ENCODE measurements at places on chromosomes 6 and 20. TPM values are rescaled to one million over a fixed set of nuclear protein-coding genes. Genes with fewer than 3 reads are reported as not detected.

CLVS2 gene
- 1.1 TPM for total RNA-seq

- no peaks in the 10 kb centered on the region for H3K36me3 ChIP-seq
- no peak for DNase-seq
- no peak overlapping the region for H3K27ac ChIP-seq
- no peaks in the 10 kb centered on the region for H3K4me1 ChIP-seq
- peaks cover 44% of the 10 kb centered on the region for H3K27me3 ChIP-seq
Measured at GRCh38 chr6:170018422-170018935, 267.1 kb downstream of the ERMARD start.

- DNase-seq = no peak
- H3K4me1 ChIP-seq = no peaks in the 10 kb centered on the region
- no peaks in the 10 kb centered on the region for H3K36me3 ChIP-seq
- no peak overlapping the region for H3K4me3 ChIP-seq
- peaks cover 2% of the 10 kb centered on the region for H3K27me3 ChIP-seq
- no peak overlapping the region for H3K27ac ChIP-seq
Measured at GRCh38 chr6:7328243-7328642, 15.2 kb upstream of the SSR1 start.

DNA sequence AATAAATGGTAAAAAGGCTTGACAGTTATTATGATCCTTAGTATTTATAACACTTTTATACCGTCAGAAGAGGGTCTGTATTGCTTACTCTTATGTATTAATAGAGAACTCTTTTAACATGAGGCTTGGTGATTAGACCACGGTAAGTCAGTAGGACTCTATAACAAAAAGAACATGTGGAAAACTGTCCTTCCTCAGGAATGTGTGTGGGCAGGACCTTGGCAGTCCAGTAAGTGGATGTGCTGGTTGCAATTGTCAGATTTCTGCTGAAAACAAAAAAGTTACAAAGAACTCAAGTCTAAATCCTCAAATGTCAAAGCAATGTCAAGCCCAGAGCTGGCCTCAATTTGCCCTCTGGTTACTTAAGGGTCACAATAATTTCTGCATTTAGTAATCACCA lies 81.1 kb downstream of the PLCG1 start:
- H3K36me3 ChIP-seq = no peaks in the 10 kb centered on the region
- H3K27ac ChIP-seq = no peak overlapping the region
- H3K4me3 ChIP-seq = no peak overlapping the region

- no peak overlapping the region for H3K4me3 ChIP-seq
- no peaks in the 10 kb centered on the region for H3K27me3 ChIP-seq
- H3K4me1 ChIP-seq = no peaks in the 10 kb centered on the region
- no peak for DNase-seq
Measured at GRCh38 chr6:157172231-157172701, 151.1 kb downstream of the TMEM242 start.

Measured in Panc1 (cell line).